ENCODE measurements at places on chromosomes 11 and 22.

- no peak for DNase-seq
Observed at GRCh38 chr11:43866520-43866919, 14.1 kb upstream of the ALKBH3 start.

DNA sequence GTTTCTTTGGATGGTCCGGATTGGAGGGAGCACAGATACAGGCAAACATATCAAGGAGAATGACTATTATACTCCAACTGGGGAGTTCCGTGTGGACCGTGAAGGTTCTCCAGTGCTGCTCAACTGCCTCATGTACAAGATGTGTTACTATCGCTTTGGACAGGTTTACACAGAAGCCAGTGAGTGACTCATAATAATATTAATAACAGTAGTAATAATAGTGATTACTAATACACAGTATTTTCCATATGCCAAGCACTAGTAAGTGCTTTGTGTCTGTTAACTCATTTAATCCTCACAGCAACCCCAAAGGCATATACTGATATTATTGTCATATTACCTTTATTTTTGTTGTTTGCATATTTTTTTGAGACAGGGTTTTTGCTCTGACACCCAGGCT, 6.6 kb upstream of the CHEK1 start:
- no peak for DNase-seq

DNA sequence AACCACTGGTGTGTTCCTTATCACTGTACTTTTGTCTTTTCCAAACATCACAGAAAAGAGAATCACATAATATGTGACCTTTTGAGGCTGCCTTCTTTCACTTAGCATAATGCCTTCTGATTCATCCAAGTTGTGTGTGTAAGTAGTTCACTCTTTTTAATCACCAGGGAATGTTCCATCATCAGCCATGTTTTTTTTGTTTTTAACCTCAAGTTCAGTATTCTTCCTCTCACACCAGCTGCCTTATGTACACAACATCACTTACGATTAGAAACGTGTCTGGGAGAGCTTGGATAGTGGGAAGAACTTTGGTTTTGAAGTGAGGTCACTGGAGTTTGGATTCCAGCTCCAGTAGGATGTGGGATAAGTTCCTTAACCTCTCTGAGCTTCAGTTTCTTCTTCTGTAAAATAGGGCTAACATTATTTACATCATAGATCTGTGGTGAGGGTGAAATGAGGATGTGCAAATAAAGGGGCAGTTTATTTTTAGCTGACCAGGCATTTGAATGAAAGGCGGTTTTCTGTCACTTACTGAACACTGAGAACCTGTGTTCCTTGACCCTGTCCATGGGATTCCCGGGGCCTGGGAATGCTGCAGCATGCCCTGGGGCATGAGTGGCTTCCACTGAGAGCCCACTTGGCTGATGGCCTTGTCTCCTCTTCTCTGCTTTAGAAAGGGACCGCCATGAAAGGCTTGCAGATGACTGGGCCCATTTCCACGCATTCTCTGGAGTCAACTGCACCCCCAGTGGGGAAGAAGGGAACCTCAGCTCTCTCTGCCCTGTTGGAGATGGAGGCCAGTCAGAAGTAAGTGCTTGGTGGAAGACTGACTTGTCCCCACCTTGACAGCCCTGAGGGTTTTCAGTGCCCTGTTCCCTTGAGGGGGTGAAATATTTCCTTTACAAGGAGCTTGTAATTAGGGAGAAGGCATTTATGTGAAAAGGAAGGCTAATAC, 92.6 kb downstream of the DEPDC5 start:
- peak; percentile 12 for DNase-seq

- no peak for DNase-seq
Observed at GRCh38 chr11:102830001-102830727, 13.2 kb downstream of the MMP3 start.

GRCh38 chr11:94647926-94648325, 80.8 kb downstream of the PIWIL4 start:
- no peak for DNase-seq

GRCh38 chr22:29701155-29701999, 18.4 kb upstream of the CABP7 start:
- peak; percentile 59 for DNase-seq

DNA sequence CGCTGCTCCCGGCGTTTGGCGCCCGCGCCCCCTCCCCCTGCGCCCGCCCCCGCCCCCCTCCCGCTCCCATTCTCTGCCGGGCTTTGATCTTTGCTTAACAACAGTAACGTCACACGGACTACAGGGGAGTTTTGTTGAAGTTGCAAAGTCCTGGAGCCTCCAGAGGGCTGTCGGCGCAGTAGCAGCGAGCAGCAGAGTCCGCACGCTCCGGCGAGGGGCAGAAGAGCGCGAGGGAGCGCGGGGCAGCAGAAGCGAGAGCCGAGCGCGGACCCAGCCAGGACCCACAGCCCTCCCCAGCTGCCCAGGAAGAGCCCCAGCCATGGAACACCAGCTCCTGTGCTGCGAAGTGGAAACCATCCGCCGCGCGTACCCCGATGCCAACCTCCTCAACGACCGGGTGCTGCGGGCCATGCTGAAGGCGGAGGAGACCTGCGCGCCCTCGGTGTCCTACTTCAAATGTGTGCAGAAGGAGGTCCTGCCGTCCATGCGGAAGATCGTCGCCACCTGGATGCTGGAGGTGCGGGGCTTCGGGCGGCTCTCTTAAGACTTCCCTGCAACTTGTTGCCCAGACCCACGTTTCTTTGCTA, at the start of gene CCND1:
Gene CCND1, plus strand, starts transcription at position 162 of the 587 bp plus-strand sequence. Its CDS starts 158 bp downstream, at position 320.
- DNase-seq = peak; percentile 28

GRCh38 chr11:26037716-26038115, 294.2 kb upstream of the ANO3 start:
- DNase-seq = no peak

DNA sequence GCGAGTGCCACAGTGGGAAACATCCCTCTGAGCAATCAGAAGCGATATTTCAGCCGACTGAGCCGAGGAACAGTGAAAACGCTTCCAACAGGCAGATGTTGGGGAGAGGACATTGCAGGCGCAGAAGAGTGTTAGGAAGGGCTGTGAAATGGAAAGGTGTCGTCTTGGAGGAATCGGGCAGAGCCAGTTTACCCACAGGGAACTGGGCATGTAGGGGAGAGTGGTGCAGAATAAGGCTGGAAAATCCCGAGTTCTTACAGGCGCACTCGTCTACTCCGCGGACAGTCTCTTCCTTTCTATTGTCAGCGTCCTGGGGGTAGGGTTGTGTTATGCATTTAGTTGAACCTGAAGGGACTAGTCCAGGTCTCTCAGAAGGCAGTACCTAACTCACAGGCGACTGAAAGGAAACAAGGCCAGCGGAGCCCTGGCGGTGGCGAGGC, 1.1 kb upstream of the APLP2 start:
- no peak for DNase-seq

GRCh38 chr11:36672815-36673450, 74.9 kb upstream of the RAG2 start:
- peak; percentile 55 for DNase-seq

DNA sequence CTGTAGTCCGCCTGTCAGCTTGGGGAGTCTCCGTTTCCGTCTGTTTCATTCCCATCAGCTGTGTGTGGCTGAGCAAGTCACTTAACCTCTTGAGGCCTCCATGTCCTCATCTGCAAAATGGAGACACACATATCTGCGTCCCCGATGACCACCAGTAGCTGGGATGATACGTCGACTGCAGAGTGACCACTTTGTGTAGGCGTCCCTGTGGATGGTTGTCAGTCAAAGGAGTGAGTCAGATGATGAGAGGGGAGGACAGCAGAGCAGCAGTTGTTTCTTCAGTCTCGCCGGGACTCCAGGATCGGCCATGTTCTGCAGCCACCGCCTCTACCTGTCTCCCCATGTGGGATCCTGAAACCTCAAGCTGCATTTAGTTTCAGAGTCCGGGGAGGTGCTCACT, 19.9 kb downstream of the MGAT3 start:
- DNase-seq = no peak

GRCh38 chr11:20274031-20274430, 89.5 kb upstream of the HTATIP2 start:
- DNase-seq = no peak

- no peak for DNase-seq
Observed at GRCh38 chr11:102510439-102511135, 20.0 kb downstream of the MMP7 start.

DNA sequence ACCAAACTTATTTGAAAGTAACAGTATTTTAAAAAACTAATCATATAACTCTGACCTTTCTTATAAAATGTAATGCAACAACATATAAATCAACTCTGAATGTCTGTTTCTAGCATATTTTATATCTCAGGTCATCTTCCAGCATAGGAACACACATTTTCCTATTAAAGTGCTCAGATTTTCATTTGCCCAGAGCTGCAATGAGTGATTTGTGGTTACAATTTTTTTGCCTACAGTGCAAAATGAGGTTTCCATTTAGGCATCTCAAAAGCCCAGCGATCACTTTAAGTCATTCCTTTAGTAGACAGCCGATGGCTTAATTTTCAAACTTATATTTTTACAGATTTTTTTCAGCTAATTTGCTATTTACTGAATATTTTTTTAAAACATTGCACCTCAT, 1.0 kb downstream of the LYVE1 start:
- no peak for DNase-seq

DNA sequence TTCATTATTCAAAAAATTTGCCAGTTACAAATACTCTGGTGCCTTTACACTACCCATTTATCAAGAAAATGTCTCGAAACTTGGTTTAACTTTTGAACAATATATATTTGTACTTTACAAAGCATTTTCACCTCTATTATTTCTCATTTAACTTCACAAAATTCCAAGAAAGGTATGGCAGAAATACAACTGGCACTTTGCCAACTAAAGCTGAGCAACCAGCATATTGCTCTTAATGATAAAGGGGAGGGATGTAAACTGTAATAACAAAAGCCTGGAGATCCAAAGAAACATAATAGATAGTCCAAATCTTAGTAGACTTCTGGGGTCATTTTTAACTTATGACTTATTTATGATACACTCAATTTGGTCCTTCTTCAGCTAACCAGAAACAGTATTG, 7.7 kb downstream of the PITPNB start:
- no peak for DNase-seq

- peak; percentile 38 for DNase-seq
Observed at GRCh38 chr11:19200410-19201201, 1.2 kb downstream of the CSRP3 start.

GRCh38 chr11:115008799-115009198, 330.5 kb downstream of the NXPE2 start:
- no peak for DNase-seq

DNA sequence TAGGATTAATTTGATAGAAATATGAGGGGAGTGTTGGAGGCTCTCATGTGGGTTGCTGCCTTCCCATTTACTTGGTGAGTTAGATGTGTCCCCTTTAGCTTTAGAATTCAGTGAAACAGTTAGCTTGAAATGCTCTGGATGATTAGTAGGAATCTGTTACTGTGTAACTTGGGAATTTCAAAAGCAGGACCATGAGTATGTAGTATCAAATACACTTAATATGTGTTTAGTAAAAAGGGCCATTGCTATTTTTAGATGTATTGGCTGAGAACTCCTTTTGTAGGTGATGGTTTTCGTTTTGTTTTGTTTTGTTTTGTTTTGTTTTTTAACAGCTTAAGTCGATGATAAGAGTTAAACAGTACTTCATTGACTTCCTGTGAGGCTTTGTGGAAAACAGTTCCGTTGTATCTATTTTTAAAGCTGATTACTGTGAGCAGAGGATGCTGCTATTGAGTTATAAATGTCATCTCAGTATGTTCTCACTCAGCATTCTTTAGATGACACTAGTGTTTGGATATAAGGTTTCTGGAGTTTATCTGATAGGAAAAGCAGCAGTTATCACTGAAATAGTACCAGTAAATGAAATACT, 53.5 kb downstream of the MCAM start:
- DNase-seq = peak; percentile 20

DNA sequence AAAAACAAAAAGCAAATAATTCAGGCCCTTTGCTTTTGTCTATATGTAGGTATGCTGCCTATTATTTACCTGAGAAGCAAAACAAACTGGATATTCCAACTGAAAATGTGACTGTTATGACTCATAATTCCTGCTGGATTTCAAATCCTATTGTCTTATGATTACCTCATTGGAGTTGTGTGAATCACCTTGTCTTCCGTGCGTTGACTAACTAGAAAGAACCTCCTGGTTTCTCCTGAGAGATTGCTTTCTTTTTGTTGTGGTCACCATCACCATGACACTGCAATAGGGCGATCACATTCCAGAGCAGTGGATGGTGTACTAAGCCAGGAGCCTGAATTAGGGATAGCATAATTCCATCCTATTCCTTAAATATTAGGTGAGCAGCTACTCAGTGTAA, 23.0 kb upstream of the EXPH5 start:
- no peak for DNase-seq

All from KBM-7 (cell line).